ENCODE measurements at places on chromosomes 1 and 21. TPM values are rescaled to one million over a fixed set of nuclear protein-coding genes. Genes with fewer than 3 reads are reported as not detected.
A peak's percentile ranks its signal among the peaks of the same experiment; 100 is the strongest.

DNA sequence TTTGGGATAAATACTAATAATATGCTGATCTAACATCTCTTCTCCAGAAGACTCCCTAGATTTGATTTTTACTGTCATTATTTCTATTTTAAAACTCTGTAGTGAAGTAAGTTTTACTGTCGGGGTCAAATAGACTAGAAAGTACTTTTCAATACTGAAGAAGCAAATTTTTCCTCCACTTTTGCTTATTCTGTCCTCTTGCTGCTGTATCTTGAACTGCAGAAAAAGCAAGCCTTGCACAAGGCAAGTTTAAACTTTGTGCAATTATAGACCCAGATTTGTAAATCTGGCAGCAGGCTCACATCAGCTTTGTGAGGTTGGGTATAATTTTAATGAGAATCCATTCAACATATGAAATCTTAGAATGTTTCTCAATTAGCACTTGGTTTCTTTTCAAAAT lies 151.1 kb upstream of the ETS2 start:
- no peak for DNase-seq

DNA sequence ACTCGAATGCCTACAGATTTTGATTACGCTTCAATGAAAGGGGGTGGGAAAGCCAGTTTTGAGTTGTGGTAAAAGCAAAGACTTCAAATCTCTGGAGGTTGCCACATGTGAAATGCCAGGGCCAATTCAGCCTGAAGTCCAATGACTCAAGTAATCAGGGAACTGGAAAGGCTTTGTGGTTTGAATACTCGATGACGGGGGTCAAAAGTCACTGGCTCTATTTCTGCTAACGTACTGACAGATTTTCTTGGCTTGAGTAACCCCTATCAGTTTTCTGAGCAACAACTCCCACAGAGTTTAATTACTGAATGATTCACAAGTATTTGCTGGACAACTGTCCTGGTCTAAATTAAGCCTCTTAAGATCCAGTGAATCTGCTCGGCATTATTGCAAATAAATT lies 152.2 kb downstream of the SIPA1L2 start:
- DNase-seq = no peak

GRCh38 chr21:29300807-29301138 lies 2.1 kb downstream of the BACH1 start:
- DNase-seq = no peak

GRCh38 chr1:27581823-27582243 lies 22.1 kb downstream of the AHDC1 start:
- peak; percentile 73 for DNase-seq

GRCh38 chr1:243268751-243269460 lies 13.1 kb downstream of the SDCCAG8 start:
- DNase-seq = no peak

GRCh38 chr1:82264802-82265201 lies 464.1 kb downstream of the ADGRL2 start:
- no peak for DNase-seq

DNA sequence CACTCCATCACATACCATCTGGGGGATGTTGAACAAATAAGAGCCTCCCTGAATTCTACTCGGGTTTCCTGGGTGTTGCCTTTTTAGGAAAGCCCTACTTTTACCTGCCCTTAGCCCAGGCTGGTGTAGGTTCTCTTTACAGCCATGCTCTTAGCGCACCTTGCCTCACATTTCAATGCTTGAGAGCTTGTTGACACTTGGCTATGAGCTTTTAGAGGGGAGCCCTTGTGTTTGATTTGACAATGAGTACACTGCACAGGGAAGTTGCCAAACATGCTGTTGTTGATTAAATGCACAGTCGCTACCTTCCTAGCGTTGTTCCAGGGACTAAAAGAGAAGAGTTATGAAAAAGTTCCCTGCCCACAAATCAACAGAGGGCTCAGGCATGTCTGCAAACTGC lies 103.8 kb downstream of the TRABD2B start:
- no peak for DNase-seq

DNA sequence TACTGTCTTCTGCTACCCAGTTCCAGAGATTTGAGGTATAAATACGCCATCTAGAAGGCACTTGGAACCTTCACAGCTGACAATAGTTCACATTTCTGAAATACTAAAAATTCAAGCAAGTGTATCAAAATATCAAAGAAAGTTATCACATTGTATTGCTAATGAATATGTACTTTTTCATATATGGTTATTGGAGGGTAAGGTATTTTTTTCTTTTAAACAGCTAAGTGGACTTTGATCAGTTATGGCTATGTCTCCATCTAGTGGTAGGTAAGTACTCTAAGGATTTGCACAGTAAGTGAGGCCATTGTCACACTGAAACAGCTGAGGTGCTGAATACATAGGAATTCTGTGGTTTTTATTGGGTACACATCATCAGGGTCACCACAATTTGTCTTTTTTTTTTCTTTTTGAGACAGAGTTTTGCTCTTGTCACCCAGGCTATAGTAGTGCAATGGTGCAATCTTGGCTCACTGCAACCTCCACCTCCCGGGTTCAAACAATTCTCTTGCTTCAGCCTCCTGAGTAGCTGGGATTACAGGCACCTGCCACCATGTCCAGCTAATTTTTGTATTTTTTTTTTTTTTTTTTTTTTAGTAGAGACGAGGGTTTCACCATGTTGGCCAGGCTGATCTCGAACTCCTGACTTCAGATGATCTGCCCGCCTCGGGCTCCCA lies 49.1 kb upstream of the CR2 start:
- DNase-seq = no peak

- no peak for DNase-seq
Measured at GRCh38 chr1:163076981-163077761, 8.0 kb downstream of the RGS4 start.

GRCh38 chr21:38056481-38056880 lies 140.2 kb upstream of the KCNJ6 start:
- DNase-seq = no peak

Gene BRINP3
- total RNA-seq = 2.2 TPM

DNA sequence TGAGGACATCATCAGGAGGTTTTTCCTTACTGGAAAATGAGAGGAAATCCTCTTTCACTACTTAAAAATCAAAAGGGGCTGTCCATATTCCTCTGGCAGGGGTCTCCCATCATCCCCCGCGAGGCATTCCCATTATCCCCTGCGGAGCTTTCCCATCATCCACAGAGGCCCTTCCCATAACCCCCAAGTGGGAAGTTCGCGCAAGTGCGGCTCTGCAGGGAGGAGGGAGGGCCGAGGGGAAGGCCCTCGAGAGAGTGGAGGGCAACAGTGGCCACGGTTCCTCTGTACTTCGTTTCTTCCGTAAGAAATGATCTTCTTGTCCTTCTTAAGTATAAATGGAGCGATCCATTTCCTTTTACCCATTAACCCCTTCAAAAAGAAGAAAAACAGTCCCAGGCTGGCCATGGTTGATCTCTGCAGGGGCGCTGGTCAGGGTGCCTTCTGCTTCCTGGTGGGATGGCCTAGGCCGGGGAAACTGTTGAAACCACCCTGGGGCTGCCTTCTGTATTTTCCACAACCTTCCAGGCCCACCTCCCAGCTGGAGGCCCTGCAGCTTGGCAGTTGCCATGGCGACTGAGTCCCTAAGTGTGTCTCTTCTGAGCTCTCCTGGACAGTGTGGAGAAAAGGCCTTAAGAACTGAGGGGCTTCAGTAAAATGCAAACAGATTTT lies 3.6 kb upstream of the RSPH1 start:
- no peak for DNase-seq

Gene USH2A
- total RNA-seq = not detected

DNA sequence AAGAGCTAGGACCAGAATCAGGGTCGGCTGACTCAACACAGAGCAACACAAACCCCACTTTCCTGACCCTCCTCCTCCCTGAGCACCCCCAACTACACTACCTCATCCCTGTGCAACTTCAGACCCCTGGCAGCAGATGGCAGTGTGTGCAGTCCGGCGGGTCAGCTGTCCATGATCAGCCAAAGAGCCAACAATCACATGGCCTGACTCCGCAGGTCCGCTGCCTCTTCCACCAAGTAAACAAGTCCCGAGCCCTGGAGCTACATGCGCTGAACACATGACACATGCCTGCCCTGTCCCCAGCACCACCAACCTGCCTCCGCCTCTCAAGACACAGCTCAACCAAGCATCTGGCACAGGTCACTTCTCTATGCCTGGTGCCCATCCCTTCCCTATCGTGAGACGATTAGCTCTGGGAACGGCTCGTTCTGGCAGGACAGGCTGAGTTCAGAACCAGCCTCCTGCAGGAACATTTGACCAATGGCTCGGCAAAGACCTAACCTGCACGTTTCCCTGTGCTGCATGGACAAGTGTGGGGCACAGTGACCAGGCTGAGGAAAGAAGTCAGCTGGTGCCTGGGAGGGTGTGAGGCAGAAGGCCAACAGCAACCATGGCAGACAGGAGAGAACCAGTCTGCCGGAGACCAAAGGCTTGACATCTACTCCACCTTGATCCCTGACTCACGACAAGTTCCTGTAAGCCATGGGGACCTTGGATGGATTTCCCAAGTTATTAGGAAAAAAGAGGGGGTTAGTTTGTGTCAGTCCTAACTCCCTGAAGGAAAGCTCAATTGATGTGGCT lies 60.3 kb downstream of the CD46 start:
- peak; percentile 93 for DNase-seq

GRCh38 chr1:197144570-197145325 lies 1.7 kb downstream of the ASPM start:
- DNase-seq = no peak

Gene PTCH2
- 0.99 TPM for total RNA-seq

- no peak for DNase-seq
Measured at GRCh38 chr1:226422478-226422877, 14.6 kb upstream of the PARP1 start.

Gene MATN1
- total RNA-seq = not detected

DNA sequence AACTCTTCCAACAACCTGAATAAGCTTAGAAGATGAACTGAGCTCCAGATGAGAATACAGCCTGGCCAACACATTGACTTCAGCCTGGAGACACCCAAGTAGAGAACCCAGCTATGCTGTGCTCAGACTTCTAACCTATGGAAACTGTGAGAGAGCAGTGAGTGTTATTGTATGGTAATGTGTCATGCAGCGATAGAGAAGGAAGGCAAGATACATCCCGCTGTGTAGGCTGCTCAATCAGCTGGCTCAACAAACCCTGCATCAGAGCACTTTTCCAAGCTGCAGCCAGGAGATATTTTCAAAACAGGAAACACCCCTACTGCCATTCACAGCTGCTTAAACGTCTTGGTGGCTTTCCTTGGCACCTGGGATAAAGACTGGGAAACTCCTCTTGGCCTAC lies 321.3 kb downstream of the SIPA1L2 start:
- no peak for DNase-seq

DNA sequence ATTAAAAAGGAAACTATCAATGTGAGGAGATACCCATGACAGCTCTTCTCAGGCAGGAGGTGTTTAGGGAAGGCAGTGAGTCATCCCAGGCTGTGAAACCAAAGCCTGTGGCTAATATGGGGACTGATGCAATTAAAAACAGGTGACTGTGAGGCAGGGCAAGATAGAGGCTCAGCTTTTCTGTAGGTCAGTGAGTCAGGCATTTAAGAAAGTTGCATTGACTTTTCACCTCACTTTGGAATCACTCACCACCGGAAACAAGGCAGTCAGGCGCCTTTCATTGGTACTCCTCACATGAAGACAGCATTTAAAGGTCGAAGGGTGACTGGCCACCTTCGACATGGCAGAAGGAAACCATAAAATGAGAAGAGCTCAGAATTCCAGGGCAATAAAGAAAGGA lies 54.5 kb downstream of the PAPPA2 start:
- no peak for DNase-seq

- no peak for DNase-seq
Measured at GRCh38 chr1:111742938-111743549, 3.8 kb upstream of the INKA2 start.

DNA sequence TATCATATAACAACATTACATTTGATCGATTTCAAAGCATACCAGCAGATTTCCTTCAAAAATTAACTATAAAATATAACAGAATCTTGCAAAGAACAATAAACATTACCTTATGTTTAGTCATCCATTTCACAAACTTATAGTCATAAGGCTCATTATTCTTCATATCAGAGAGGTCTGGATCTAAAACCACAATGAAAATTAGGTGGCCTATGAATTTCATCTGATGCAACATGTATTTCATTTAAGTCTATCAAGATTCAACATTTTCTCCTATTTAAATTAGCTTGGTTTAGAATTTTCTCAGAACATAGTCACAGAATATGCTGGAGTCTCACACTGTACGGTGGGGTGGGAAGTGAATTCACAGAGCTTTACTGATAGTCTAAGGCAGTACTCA lies 49.2 kb downstream of the KYAT3 start:
- DNase-seq = no peak

Gene LCE3A
- total RNA-seq = not detected

DNA sequence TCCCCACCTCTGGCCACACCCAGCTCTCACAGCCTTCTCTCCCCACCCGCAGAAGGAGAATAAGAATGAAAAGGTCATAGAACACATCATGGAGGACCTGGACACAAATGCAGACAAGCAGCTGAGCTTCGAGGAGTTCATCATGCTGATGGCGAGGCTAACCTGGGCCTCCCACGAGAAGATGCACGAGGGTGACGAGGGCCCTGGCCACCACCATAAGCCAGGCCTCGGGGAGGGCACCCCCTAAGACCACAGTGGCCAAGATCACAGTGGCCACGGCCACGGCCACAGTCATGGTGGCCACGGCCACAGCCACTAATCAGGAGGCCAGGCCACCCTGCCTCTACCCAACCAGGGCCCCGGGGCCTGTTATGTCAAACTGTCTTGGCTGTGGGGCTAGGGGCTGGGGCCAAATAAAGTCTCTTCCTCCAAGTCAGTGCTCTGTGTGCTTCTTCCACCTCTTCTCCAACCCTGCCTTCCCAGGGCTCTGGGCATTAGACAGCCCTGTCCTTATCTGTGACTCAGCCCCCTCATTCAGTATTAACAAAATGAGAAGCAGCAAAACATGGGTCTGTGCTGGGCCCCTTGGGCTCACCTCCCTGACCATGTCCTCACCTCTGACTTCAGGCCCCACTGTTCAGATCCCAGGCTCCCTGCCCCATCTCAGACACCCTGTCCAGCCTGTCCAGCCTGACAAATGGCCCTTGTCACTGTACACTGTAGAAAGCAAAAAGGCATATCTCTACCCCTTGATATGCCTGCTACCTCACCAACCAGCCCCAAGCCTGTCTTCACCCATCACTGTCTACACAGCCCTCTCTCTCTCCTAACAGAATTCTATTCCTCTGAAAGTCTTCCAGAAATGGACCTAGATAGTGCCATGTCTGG lies 3.2 kb downstream of the S100A9 start:
- DNase-seq = no peak

Gene B3GALNT2
- 52.7 TPM for total RNA-seq

- DNase-seq = no peak
Measured at GRCh38 chr1:99472893-99473292, 173.0 kb upstream of the PALMD start.

DNA sequence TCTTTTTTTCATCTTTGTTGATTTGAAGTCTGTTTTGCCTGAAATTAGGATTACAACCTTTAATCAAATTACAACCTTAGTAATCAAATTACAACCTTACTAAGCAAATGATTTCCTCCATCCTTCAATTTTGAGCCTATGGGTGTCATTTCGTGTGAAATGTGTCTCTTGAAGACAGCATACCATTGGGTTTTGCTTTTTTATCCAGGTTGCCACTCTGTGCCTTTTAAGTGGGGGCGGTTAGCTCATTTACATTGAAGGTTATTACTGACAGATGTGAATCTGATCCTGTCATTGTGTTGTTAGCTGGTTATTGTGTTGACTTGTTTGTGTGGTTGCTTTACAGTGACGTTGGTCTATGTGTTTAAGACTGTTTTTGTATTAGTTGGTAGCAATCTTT lies 74.8 kb upstream of the BCL9 start:
- DNase-seq = no peak

Gene KIF26B
- 5.5 TPM for total RNA-seq

Gene PLA2G5
- 18.6 TPM for total RNA-seq

- no peak for DNase-seq
Measured at GRCh38 chr1:40023379-40023944, 17.1 kb upstream of the CAP1 start.

Gene LENEP
- not detected for total RNA-seq

Gene ARHGEF11
- 46.8 TPM for total RNA-seq

Gene PRPF38B
- 25.0 TPM for total RNA-seq
